Memory B cell (primary cell): ENCODE measurements at places on chromosomes 13 and 19.

- no peak for DNase-seq
Observed at GRCh38 chr13:112335135-112335534, 41.0 kb upstream of the SPACA7 start.

DNA sequence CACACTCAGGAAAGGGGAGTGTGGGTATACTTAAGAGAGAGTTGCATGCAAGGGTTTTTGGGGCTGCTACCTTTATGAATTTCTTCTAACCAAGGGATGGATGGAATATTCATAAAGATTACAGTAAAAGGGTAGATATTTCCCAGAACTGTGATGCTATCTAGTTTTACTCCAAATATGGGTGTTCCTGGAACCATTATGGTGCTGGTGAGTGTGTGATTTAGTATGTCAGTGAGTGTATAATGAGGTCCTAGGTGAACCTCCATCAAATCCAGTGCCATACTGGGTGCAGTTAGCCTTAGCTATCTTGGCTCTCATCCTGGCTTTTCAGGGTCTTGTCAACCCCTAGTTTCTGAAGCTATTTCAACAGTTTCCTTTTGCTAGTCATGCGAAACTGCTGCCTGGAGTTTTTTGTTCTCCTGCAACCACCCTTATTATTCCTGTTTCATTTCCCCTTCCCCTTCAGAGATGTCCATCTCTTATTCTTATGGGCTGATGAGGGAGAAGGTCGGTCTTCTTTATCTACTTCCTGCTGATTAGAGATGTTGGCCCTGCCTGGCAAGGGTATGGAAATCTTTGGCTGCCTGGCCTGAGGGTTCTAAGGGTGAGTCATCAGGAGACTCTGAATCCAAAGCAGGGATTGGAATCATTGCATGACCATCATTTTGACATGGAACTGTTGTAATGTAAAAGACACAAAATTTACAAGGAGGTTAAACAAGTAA, 202.3 kb downstream of the NBEA start:
- no peak for DNase-seq

GRCh38 chr13:100160450-100160849, 71.6 kb downstream of the PCCA start:
- DNase-seq, result no peak

DNA sequence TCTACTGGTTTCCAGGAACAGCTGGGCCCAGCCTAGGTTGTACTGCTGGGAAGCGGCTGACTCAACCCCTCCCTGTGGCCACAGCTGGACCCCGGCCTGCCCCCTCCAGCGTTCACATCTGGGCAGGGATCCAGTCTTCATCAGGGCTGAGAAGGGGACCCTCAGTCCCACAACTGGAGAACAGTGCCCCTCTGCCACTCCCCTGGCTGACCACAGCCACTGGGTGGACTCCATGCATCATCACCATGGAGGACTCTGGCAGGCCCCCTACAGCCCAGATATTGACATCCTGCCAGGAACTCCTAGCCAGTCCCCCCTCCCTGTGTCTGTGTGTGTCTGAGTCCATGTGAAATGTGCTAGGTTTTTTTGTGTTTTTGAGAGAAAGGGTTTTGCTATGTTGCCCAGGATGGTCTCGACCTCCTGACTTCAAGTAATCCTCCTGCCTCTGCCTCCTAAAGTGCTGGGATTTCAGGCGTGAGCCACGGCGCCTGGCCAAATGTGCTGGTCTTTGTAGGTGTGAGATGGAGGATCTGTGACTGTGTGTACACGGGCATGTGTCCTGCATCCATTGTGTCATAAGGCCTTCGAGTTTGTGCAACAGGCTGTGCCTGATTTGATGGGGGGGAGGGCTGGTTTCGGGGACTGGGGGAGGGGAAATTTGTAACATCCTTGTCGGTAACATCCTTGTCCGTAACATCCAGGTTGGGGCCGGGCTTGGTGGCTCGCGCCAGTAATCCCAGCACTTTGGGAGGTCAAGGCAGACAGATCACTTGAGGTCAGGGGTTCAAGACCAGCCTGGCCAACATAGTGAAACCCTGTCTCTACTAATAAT, 4.0 kb upstream of the HOOK2 start:
- no peak for DNase-seq

DNA sequence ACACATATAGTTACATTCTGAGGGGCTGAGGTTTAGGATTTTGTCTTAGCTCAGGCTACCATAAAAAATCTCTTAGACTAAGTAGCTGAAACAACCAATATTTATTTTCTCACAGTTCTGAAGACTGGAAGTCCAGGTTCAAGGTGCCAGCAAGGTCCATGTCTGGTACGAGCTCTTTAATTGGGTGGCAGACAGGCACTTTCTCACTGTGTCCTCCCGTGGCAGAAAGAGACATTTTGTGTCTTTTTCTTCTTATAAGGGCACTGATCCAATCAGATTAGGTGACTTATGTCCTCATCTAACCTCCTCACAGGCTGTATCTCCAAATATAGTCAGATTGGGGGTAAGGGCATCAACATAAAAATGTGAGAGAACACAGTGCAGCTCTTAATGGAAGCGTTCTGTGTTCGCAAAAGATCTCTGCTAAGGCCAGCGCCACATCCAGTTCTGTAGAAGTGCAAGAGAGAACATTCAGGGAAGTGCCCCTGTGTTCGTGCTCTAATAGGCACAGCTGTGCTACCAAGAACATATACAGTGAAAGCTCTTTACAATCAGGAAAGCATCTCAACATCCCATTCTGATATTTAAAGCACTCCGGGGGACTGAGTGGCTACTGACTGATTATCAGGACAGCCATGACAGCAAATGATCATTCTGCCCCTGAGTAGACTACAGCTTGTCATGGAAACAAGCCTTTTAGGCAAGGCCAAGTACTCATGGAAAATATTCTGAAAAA, 819.2 kb downstream of the LIG4 start:
- DNase-seq, result no peak

DNA sequence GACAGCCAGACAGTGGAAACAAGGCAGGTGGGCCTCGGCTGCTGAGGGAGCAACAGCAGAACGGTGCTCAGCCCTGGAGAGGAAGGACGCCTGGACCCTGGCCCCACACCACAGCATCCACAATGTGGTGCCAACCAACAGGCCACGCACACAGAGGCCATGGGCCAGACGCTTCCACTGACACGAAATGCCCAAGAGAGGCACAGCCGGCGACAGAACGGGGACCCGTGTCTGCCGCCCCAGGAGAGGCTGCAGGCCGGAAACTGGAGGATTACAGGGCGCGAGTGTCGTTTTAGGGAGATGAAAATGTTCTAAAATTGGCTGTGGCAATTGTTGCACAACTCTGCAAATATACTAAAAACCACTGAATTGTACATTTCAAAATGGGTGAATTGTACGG, 69.7 kb downstream of the RASA3 start:
- DNase-seq, result no peak

DNA sequence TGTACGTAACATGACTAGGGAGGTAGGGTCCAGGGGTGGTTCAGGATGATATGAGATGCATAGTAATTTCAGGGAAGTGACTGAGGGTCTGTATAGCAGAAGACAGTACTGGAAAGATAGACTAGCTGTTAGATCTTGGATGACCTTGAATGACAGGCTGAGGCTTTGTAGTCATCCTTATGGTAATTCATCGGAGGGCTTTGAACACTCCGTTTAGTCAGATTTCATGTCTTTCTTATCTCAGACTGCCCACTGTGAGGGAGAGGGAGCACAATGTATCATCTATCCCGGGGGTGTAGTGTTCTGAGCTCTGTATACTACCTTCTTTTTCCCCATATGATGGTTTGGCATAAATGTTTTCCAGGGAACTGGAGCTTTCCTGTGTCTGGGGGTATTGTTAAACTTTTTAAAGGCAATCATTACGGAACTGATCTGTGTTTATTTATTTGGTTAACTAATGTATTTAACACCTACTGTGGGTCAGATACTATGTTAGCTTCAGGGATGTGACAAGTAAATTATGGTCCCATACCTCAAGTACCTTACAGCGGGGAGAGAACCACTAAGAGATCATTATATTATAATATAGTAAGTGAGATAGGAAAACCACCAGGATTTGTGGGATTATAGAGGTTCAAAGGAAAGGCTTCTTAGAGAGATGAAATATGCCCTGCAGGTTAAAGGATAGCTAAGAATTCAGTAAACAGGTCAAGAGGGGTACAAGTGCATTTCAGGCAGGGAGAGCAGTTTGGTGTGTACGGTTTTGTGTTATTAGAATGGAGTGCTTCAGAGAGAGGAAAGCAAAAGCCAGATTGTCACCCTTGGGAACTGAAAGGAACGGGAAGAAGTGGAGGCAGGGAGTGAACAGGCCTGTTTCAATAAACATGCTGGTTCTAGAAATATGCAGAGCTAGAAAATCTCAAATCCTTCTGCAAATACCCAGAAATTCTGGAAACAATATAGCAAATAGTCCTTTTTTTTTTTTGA, 164.8 kb upstream of the KL start:
- no peak for DNase-seq

- DNase-seq, result no peak
Observed at GRCh38 chr13:79740991-79741390, 260.0 kb downstream of the NDFIP2 start.

GRCh38 chr19:55406091-55406825, 1.3 kb downstream of the UBE2S start:
- no peak for DNase-seq

DNA sequence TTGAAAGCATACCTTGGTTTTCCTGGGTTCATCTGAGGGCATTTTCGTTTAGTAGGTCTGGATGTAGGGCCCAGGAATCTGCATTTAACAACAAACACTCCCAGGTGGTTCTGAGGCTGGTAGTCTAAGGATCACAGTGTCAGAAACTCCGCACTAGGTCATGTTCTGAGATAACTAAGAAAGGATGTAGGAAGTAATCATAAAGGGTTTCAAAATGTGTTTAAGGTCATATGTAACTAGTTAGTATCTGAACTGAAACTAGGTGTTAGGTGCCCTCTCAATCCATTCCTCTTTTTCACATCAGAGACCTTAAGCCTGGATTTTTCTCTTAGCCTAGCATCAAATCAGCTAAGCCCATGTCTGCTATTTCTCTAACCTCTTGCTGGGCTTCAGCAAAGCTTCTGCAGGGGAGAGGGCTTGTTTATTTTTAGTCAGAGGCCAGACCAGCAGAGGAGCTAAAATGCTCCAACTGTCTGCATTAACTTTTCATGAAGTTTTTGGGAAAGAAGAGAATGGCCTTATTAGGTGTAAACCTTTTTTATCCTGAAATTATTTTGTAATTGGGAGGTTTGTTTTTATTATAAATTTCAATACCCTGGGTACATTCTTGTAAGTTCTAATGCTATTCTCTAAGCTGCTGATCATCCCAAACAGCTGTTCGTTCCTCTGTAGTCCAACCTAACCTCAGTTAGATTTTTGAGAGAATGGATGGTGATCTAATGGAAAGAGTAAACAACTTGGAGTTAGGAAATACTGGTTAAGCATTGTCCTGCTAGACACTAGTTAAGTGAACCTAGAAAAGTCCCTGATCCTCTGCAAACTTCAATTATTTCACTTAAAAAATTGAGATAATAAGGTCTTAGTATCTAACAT, 262.8 kb upstream of the RFC3 start:
- no peak for DNase-seq

DNA sequence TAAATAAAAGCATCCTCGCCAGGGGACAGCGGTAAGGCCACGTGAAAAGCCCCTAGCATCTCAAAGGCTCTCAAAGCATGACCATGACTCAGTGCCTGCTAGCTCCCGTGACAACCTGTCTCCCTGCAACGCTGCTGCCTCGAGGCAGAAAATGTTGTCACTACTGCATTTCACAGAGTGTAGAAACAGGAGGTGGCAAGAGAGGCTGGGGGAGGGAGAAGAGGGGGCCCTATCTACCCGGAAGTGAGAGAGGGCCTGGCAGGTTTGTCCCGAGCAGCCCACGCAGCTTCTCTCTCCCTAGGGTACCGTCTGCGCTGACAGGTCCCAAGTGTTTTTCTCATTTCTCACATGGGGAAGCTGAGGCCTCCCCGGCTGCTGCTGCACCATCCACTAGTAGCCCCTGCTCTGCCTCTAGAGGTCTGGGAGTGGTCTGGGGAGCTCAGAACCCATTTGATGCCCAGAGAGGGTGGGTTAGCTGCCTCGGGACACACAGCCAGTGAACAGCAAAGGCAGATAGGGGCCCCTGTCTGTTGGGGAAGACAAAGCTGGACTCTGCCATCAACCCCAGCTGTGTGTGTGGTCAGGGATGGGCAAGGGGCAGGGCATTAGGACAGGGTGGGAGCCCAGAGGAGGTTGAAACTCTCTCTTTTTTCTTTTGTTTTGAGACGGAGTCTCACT, 3.7 kb downstream of the TINCR start:
- no peak for DNase-seq

DNA sequence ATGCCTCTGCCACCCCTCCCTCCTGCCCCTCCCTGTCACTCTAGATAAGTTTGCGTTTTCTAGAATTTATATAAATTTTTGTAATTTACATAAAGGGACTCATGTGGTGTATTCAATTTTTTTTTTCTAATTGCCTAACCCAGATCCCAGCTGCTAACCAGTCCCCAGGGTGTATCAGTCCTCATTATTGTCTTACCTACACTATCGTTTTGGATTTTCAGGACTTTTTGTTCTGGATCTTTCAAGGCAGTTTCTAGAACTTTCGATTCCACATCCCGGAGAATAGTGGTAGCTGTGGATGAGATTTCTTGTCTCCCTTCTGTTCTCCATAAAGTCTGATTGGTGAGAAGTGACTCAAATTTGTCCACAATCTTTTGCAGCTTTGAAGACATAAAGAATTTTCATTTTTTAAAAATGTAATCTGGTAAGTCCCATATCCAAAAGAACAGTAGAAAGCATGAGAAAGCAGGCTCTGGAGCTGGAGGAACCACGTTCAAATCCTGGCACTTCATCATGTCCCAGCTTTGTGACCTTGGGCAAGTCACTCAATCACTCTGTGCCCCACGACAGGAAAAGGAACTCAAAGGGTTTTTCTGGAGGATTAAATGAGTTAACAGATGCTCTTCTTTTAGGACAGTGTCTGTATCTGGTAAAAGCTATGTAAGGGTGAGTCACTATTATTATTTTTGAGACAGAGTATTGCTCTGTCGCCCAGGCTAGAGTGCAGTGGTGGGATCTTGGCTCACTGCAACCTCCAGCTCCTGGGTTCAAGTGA, 19.7 kb downstream of the ADGRE3 start:
- no peak for DNase-seq

DNA sequence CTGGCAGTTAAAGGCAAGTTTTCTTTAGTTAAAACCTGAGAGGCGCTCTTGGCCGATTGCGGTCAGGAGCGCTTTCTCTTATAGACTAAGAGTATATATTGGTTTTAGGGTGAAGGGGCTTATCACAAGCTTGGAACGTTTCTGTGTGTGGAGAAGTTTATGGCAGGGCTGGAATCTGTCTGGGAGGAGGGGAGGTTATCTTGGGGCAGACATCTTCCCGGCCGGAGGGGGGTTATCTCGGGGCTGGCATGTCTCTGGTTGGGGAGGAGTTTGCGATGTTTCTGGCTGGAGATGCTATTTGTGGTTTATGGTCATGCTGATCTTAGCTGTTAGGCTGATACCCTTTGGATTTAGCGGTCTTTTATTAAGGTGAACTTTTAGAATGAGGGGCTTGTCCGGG, 18.3 kb downstream of the KDM4B start:
- no peak for DNase-seq

- no peak for DNase-seq
Observed at GRCh38 chr13:99909097-99909835, 62.3 kb downstream of the ZIC5 start.

GRCh38 chr13:91357613-91358386, 10.3 kb downstream of the MIR17HG start:
- DNase-seq, result no peak

GRCh38 chr13:36362251-36362650, 16.1 kb upstream of the SPART start:
- no peak for DNase-seq

GRCh38 chr19:52778811-52779210, 7.8 kb downstream of the ZNF600 start:
- no peak for DNase-seq
